ENCODE measurements at places on chromosomes 16 and 17.

GRCh38 chr17:63578769-63579111 is 22.0 kb upstream of the TACO1 start:
- DNase-seq = no peak

DNA sequence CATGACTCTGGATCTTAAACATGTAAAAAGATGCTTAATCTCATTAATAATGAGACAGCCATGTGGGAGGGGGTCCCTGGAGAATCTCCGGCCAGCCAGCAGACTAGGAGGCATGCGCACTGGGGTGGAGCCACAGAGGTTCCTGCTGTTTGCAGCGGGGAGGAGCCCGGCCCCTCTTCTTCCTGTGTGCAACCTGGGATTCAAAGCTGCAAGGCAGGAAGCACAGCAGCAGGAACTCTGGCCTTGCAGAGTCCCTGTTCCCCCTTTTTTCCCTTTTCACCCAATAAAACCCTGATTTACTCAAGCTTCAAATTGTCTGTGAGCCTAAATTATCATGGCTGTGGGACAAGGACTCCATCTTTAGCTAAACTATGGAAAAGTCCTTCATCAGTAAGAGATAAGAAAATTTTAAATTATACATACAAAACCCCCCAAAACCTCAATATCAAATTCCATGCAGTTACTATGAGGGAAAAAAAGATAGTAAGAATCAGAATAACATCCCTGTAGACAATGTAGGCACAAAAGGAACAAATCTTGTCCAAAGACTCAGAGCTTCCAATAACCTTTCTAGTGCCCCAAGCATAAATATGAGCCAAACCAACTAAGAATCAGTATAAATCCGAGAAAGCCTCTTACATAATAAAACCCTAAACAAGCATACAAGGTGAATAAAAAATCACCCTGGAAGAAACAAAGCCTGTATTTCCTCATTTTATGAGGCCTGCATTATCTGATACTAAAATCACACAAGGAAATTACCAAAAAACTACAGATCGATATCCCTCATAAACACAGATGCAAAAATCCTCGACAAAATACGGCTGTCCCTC is 12.1 kb downstream of the CFDP1 start:
- DNase-seq = peak; percentile 22

- no peak for DNase-seq
These were observed 5.0 kb upstream of the MC1R start for GRCh38 chr16:89913408-89914387.

- no peak for DNase-seq
These were observed 236.7 kb upstream of the GOT2 start for GRCh38 chr16:58970775-58971174.

- DNase-seq = no peak
These were observed 21.7 kb downstream of the COTL1 start for GRCh38 chr16:84596161-84596560.

DNA sequence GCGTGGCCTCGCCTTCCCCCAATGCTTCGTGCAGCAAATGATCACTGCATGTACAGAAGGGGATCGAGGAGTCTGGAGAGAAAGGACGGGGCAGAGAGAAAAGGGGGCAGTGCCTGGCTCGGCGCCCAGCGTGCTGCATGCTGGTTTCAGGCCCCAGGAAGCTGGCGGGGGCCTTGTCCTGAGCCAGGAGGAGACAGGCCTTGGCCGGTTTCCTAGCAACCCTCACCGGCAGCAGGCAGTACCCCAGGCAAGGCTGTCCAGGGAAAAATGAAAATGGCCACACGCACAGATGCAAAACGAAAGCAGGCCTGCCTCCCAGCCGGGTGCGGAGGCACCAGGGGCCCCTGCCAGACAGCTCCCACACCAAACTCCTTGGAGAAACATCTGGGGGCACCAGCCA is 126.3 kb downstream of the ZFHX3 start:
- no peak for DNase-seq

- DNase-seq = no peak
These were observed 13.2 kb downstream of the IL34 start for GRCh38 chr16:70659546-70659945.

- DNase-seq = no peak
These were observed 162.4 kb upstream of the FAM20A start for GRCh38 chr17:68763562-68763961.

- no peak for DNase-seq
These were observed 6.7 kb downstream of the PITPNA start for GRCh38 chr17:1555651-1556471.

DNA sequence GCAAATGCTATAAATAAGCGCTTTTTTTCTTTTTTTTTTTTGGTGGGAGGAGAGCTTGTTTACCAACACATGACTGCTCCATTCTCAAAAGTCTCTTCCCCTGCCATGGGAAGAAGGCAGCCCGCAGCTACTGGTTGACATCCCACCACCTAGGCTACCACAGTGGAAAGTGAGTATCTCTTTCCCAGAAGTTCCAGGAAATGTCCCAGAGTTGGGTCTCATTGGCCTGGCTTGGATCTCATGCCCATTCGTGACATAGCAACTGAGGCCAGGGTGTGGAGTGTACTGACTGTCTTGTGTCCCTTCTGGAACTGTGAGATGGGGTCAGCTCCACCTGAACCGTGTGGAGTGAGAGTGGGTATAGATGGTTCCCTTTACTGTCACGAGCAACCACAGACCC is 29.5 kb upstream of the BRD7 start:
- DNase-seq = no peak

DNA sequence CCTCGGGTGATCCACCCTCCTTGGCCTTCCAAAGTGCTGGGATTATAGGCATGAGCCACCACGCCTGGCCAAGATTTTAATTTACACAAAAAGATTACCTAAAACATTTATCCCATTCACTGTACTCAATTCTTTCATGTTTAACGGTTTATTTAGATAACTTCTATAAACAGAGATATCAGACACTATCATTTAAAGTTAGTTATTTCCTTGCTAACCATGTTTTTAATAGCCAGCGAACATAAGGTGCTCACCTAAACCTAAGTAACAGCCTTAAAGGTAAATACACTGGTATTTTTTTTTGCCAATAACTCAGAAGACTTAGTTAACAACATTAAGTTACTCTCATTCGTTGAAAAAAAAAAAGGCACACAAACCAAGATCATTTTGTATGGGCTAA is 82.0 kb upstream of the C17orf78 start:
- DNase-seq = no peak

DNA sequence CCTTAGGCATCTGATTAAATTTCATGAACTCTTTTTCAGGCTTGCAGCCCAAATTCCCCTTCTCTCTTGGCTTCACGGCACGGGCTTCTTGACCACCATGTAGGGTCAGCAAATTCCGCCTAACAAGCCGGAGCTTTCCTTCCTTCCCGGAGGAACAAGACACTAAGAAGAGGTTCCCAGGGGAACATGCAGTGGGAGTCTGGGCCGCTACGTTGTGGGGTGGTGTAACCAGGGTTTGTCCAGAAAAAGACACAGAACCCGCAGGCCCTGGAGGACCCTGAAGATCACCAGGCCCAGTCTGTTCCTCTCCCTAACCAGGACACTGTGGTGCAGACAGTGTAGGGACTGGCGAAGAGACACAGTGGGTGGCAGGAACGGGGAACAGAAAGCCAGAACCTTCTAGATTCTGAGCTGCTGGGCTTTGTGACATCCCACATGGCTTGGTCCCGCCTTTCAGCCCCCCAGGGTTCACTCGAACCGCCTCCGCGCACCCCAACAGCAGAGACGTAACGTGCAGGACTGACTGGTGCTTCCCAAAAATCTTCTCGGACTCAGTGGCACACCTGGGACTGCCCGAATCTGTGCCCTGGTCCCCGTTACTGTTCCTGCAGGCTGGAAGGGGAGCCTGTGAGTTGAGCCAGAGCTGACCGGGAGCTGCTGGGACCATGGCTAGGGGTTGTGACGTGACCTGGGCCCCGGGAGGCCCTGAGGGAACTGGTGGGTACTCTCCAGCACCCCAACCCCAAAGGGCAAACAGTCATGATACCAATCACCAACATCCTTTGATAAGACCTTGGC is 55.2 kb downstream of the TBC1D16 start:
- no peak for DNase-seq

- DNase-seq = no peak
These were observed 11.1 kb downstream of the GNPTG start for GRCh38 chr16:1362807-1363206.

GRCh38 chr17:82713071-82713723 is 3.3 kb upstream of the FN3KRP start:
- DNase-seq = no peak

DNA sequence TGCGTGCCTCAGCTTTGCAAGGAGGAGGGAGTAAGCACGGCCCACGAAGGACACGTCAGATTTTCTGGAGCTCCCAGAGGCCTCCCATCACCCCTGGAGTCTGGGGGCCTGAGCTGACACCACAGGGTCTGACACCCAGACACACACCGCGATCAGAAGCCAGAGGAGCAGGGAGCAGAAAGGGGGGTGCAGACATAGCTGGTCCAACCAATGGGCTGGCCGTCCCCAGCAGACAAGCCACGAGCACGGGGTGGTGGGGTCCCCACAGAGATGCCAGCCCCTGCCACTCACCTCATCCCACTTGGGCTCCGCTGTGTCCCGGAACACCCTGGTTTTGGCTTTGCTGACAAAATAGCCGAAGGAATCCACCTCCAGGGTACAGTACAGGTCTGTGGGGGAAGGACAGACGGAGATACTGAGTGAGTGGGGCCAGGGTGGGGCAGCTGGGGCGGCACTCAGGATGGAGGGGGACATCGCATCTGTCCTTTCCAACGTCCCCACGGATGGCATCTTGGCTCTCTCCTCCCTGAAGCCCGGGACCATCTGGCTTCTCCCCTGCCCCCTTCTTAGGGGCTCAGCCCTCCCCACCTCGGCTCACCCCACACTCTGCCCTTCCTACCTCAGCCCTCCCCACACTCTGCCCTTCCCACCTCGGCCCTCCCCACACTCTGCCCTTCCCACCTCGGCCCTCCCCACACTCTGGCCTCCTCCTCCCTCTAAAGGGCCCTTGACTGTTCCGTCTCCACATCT is 53.5 kb downstream of the TIMM22 start:
- DNase-seq = no peak

DNA sequence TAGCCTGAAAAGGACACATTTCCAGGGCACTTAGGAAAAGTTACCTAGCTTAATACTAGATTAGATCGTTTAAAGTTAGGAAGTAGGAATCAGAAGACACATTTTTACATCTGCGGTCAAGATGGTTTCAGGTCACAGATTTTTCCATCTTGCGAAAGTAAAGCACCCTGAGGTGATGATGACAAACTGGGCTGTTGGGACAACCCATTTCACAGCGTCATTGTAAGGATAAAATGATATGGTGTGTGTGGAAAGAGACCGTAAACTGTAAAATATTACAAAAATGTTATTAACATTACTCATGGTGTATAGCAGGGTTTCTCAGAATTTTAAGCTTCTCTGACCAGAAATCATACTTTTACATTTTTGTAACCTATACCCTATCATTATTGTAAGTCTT is 10.1 kb upstream of the MAP2K6 start:
- no peak for DNase-seq

- no peak for DNase-seq
These were observed 4.2 kb downstream of the CDR2 start for GRCh38 chr16:22370038-22370820.

GRCh38 chr17:76082326-76083251 is 3.6 kb downstream of the ZACN start:
- DNase-seq = no peak

DNA sequence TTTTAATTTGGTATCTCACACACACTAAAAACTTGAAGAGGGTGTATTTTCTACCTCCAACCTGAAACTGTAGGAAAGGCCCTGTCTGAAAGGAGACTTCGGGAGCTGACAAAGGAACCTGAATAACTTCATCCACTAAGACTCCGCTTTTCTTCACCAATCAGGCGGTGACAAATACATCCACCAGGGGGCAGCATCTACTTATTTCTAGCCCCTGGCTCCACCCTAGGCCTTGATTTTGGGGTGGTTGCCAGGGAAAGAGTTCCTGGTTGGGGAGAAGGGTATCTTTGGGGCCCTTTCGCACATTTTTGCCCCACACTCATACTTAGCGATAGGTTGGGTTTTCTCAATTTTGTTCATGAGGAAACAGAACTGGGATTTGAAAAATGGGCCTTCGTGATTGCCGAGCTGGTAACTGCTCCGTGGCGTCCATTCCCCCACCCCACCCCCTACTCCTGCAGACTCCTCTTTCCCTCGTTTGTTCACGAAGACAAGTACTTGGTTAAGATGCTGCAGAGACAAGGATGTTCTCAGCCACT is 4.8 kb upstream of the ARL4D start:
- peak; percentile 88 for DNase-seq

GRCh38 chr16:31453255-31454204 is 5.8 kb upstream of the ARMC5 start:
- DNase-seq = no peak

DNA sequence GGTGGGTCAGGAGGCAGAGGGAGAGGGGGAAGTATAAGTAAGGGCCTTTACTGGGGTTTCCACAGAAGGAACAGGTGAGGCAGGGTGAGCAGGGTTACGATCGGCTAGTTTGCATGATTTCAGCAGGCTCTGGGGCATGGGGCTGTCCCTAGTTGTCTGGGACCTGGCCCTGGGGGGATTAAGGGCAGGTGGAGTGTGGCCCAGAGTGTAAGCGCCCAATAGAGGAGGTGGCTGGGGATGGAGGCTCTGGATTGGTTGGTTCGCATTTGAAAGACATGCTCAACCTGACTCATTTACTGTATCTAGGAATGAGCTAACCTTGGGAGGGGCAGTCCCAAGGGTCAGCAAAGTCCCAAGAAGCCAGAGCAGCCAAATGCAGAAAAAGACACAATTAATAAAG is 230.3 kb downstream of the MAP2K4 start:
- DNase-seq = no peak

DNA sequence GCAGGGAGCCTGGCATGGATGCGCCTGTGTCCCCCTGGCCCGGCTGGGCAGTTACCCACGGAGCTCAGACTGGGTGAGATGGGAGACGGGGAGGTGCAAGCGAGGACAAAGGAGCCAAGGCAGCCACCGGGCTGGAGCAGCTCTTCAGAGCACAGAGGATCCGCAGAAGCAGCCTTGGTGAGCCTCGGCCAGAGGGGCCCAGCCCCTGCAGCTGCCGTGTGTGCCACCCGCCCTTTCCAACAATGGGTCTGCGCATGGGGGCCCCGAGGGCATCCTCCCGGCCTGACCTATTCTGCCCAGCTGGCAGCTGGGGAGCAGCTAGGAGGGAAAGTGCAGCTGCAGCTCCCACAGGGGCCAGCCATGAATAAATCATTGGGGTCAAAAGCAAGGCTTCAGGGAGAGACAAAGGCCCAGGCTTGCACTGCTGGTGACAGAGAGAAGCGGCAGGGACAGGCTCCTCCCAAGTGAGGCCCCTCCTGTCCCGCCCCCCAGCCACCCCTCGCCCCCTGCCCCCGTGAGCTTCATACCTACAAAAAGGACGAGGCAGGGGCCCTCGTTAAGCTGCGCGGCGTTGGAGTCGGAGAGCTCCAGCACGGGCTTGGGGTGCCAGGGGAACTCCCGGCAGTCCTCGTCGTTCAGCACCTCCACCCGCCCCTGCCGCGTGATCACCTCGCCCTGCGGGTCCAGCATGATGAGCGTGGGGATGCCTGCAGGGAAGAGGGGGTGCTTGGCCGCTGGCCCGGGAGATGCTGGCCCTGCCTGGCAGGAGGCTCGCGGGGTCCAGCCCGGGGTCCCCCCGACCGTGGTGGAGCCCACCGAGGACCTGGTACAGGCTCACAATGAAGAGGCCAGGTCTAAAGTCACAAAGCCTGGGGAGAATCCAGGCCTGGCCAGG is 22.6 kb downstream of the MRM3 start:
- no peak for DNase-seq

- no peak for DNase-seq
These were observed 143.4 kb downstream of the SEC14L1 start for GRCh38 chr17:77284023-77284617.

- DNase-seq = no peak
These were observed 2.3 kb downstream of the METRNL start for GRCh38 chr17:83081684-83082201.

GRCh38 chr17:81049372-81049911 is 14.5 kb downstream of the BAIAP2 start:
- no peak for DNase-seq
